ENCODE measurements at places on chromosomes 12 and 14.

GRCh38 chr12:4482936-4483335, 37.3 kb upstream of the FGF6 start:
- no peak for DNase-seq

GRCh38 chr12:105352052-105352451, 21.6 kb downstream of the C12orf75 start:
- DNase-seq = no peak

DNA sequence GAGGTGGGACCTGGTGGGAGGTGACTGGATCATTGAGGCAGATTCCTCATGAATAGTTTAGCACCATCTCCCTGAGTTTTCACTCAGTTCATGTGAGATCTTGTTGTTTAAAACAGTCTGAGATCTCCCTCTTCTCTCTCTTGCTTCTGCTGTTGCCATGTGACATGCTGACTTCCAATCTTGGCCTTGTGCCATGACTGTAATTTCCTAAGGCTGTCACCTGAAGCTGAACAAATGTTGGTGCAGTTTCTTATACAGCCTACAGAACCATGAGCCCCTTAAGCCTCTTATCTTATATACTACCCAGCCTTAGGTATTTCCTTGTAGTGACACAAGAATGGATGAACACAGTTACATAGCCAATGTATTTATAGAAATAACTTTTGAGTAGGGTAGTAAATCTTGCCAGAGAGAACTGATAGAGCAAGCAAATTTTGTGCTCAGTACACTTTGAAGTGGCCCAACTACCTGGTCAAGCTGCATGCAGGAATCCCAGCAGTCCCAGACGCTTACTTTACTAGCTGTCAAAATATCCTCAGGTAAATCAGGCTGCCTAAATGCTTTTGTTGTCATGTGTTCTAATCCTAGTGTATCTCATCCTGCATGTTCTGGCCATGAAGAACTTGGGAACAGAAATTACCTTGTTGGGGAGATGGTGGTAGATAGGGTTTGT, 445.6 kb upstream of the MIS18BP1 start:
- no peak for DNase-seq

DNA sequence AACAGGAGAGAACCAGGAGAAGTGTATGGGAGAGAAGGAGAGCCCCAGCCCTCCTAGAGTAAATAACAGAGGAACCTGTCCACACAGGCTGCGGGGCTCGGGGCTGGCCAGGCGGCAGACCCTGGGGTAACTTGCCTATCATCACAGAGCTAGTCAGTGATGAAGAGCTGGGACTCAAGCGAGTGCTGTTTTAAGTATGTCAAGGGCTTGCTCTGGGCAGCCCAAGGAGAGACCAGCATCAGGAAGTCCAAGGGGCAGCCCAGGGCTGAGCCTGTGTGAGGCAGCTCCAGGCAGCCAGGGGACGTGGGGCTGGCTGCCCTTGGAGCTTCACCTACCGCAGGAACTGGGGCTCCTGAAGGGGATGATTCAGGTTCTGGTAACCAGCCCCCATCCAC, 10.0 kb downstream of the VWF start:
- DNase-seq = no peak

GRCh38 chr12:88662961-88663360, 82.7 kb upstream of the KITLG start:
- DNase-seq = no peak

DNA sequence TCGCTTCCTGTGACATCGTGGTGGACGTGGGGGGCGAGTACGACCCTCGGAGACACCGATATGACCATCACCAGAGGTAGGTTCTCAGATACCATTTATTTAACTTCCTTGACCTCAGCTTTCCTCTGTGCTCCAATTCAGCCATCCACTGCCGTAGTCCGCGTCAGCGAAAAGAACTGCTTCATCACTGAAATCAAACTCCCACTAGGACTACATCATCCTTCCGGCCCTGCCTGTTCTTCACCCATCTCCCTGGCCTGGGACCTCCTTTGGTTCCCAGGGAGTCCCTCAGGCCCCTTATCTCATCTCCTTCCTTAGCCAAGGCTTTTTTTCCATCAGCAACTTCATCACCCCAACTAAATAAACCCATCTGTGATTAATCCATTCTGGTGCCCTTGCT, 692 bp downstream of the MYG1 start:
- DNase-seq = no peak

DNA sequence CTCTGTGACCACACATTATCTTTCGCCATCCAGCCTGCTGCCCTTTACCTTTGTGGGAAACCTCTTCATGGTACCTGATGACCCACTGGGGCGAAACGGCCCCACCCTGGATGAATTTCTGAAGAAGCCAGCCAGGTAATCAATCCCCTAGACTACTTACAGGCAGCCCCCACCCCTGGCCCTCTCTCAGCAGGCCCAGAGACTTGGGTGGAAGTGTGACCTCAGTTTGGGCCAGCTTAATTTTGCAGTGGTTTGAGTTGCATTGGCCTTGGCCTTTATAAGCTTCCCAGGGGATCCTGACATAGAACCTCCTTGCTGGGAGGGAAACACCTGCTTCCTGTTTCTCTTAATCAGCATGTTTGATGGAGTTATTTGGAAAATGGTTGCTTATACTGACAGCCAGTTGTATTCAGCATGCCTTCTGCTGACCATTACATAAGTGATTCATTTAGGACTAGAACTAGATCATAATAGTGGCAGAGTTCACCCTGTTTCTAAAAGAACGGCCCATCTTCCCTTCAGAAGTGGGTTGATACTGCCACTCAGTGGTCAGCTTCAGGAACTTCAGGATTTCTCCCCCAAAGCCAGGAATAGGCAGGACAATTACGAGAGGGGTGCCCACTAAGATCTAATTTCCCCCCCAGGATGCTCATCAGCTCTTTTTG, 6.1 kb downstream of the SDR39U1 start:
- DNase-seq = no peak

- DNase-seq = no peak
These were observed 55.4 kb upstream of the PYGL start for GRCh38 chr14:50999726-51000125.

DNA sequence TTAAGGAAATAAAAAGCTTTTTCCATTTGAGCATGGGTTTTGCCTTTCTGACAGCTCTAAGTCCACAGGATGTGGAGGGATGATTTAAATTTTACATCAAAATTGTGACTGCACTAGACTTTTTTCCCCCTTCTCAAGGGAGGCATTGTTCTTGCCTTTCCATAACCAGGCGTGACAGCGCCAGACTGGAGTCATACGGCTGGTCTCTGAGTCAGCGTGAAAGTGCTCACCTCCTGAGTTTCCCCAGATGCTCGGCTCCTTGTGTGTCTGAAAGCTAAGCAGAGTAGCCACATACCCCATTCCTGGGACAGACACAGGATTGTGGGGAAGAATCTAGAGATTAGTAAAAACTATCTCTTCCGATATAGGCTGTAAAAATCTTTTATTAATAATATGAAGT, 43.1 kb downstream of the SOX5 start:
- DNase-seq = no peak

- DNase-seq = no peak
These were observed 86.8 kb upstream of the TMEM132C start for GRCh38 chr12:128180166-128180565.

GRCh38 chr12:31362115-31362758, 36.3 kb upstream of the SINHCAF start:
- no peak for DNase-seq

GRCh38 chr14:106619606-106620005, 1093.2 kb downstream of the TMEM121 start:
- DNase-seq = no peak

Measured in activated naive CD8-positive, alpha-beta T cell treated with anti-CD3 and anti-CD28 coated beads, Interleukin-2, amount 50 U/mL, for 16 hours (primary cell).